ENCODE measurements at places on chromosomes 2 and 18.
A peak's percentile ranks its signal among the peaks of the same experiment; 100 is the strongest.

- DNase-seq = no peak
These were observed 36.0 kb downstream of the BCL11A start for GRCh38 chr2:60517446-60517845.

DNA sequence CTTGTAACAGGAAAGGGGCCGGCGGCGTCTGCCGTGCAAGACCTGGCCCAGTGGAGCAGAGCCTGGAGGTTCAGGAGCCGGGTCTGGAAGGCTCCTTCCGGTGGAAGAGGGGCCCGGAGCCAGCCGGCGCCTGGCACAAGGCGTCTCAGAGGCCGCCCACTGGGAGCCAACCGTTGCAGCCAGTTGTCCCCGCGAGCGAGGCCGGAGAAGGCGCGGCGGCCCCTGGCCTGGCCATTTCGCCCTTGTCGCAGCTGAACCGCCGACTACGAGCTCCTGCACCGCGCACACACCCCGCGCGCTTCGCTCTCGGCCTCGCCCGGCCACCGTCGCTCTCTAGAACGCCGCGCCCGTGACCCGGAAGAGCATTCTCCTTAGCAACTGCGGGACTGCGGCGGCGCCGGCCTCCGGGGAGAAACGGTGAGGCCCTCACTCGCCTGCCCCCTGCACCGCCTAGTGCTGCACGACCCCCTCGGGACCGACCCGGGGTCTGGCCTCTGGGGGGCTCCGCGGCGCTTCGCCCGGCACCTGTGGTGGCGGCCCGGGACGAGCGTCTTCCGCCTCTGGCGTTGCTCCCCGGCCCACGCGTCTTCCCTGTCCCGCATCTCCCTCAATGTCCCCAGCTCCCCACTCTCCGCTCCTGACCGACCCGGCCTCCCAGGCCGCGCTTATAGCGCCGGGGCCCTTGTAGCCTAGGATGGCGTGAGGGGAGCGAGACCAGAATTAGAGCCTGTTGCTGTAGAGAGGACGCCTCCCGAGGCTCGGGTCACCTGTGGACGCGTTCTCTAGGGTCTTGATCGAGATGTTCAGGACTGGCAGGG, at the start of gene DIS3L2:
TSS of gene DIS3L2 (plus strand) at position 365 of the 818 bp plus-strand sequence. CDS start 53,215 bp downstream, outside the sequence.
- no peak for DNase-seq

GRCh38 chr2:236440110-236440881, 129.3 kb upstream of the ACKR3 start:
- no peak for DNase-seq

DNA sequence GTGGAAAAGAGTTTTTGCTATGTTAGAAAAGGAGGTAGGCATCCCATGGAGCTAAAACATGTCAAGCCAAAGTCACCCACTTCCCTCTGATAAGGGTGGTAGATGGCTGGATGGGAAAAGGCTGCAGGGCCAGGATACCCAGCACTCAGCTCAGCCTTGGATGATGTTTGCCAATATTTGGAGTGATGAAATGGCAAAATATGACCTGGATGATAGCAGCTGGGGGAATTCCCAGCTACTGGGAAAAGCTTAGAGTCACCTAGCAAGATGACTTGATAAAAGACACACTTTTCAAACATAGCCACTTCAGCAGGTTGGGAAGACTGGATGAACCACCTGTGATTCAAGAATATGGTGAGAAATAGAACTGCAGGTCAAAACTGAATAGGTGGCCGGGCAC, 10.1 kb downstream of the RFX8 start:
- DNase-seq = no peak

DNA sequence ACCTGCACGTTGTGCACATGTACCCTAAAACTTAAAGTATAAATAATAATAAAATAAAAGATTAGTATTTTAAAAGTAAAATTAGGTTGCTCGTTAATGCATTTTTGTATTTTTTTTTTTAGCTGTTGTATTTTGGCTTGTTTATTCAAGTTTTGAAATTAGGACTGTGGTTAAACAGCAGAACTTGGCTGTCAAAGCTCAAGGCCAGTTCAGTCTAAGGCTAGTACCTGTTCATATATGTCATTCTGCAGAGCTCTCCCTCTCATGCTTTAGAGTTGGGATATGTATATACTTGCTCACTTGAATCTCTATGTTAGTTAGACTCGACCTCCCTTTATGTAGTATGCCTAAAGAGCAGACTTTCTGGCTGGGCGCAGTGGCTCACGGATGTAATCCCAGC, 32.7 kb downstream of the MOB4 start:
- no peak for DNase-seq

DNA sequence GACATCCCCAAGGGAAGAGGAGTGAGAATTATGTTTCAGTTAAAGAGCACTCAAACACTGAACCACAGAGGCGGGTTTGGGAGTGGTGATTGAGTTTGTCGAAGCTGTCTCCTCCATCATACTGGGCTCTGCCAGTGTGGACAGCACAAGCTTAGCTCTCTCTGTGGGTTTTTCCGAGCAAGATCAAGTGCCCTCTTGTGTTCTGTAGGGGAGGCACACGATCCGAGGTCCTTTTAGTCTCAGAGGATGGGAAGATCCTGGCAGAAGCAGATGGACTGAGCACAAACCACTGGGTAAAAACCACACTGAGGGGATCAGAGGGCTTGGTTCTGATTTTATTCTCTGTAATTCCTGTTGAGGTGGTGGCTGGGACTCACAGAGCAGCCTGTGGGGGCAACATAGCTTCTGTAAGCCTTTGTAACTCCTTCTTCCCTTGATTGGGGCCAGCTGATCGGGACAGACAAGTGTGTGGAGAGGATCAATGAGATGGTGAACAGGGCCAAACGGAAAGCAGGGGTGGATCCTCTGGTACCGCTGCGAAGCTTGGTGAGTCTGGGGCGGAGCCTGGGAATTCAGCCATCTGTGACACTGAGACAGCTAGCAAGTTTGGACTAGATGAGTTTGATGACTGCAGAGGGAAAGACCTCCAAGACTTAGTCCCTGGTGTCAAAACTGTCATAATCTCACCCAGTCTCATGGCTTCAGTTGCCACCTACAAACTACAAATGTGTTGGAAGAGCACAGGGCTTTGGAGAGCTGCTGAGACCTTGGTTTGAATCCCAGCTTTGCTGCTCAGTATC, 2.0 kb downstream of the NAGK start:
- no peak for DNase-seq

DNA sequence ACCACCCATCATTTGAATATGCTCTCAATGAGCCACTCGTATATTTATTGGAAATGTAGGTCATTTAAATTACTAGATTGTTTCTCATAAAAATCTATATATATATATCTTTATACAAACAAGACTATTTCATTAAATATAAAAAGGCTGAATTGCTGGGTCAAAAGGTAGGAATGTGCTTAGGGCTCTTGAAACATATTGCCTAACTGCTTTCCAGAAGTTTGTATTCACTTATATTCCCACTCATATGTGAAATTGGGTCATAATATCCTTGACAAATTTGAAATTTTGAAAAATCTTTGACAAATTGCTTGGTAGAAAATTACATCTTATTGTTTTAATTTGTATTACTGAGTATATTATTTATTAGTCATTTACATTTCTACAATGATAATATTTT, 999.8 kb upstream of the CDH2 start:
- DNase-seq = no peak

GRCh38 chr2:19051203-19051831, 307.1 kb downstream of the OSR1 start:
- DNase-seq = no peak

- no peak for DNase-seq
These were observed 840.4 kb downstream of the CPS1 start for GRCh38 chr2:211396815-211397214.

- DNase-seq = no peak
These were observed 94.8 kb downstream of the PPP1R1C start for GRCh38 chr2:182080493-182080892.

DNA sequence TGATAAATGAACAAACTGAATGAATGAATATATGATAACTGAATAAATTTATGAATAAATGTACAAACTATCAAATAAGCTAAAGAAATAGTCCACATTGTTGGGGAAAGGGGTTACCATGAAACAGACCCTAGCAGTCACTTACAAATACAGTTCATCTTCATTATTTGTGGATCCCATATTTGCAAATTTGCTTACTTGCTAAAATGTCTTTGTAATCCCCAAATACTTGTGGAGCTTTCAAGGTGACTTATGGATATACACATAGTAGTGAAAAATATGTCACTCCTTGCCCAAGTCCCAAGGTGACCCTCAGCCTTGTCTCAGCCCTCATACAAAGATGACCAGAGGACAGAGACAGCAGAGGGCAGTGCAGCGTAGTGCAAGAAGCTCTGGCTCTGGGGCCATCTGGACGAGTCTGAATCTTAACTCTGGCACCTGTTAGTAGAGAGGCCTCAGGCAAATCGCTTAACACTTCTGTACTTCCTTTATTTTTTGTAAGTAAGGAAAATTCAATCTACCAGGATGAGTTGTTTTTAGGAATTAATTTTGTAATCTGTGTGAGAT, 3.1 kb downstream of the PAIP2B start:
- DNase-seq = peak; percentile 9

DNA sequence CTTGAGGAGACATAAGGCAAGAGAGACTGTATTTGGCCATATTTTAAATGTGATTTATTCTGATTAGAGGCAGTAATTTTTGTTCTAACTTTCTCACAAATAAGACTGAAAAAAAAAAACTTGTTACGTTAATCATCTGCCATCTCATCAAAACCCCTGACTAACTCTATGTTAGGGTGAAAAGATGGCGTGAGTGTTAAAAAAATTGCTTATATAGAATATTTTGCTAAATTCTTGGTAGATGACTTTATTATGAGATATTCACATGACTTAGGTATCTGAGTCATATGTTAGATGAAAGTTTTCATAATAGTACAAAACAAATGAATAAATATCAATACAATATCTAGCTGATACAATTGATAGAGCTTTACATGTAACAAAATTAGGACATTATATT, 1508.7 kb upstream of the TMEFF2 start:
- no peak for DNase-seq

DNA sequence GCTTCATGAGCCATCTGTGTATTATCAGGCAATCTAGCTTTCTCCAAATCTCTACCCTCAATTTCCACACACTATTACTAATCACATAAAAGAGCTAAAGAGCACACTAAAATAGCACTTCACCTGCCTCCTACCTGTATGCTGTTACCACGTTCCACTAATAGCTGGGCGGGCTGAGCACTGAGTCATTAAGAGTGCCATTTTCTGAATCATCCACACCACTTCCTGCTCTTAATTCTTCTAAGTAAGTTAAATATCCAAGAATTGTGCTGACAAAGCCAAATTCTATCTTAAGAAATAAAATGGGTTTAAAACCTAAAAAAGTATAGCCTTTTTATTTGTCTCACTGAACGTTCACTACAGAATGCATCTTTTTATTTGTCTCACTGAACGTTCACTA, 35.7 kb downstream of the NOL10 start:
- DNase-seq = no peak

- no peak for DNase-seq
These were observed 77.8 kb upstream of the HS6ST1 start for GRCh38 chr2:128396500-128396891.

DNA sequence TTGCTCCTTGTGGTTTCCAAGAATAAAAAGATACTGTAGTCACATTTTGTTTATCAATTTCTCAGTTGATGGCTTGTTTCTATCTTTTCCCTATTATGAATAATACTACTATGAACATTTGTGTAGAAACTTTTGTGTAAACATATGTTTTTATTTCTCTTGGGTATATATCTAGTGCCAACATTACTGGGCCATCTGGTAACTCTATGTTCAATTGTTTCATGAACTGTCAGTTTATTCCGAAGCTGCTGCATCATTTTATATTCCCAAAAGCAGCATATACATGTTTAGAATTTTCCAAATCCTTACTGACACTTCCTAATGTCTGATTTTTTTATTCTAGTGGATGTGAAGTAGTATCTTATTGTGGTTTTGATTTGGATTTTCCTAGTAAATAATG, 737.6 kb upstream of the TMEFF2 start:
- no peak for DNase-seq

DNA sequence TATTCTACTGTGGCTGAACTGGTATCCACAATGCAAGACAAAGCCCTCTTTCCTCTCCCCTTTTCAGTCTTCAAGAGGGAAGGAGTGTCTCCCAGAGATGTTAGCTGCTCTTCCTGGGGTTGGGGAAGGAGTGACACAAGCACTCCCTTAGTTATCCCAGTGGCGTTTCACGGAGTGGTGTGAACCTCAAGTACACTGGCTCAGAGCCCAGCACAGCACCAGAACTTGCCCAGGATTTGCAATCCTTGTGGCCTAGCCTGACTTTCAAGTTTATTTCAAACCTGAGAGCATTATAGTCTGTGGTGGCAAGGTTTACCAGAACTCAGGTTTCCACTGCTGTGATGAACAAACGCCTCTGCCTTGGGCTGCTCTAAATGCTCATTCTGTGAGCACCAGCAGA, 162.5 kb downstream of the CCDC102B start:
- no peak for DNase-seq

GRCh38 chr2:2641541-2642410, 310.7 kb upstream of the MYT1L start:
- no peak for DNase-seq

DNA sequence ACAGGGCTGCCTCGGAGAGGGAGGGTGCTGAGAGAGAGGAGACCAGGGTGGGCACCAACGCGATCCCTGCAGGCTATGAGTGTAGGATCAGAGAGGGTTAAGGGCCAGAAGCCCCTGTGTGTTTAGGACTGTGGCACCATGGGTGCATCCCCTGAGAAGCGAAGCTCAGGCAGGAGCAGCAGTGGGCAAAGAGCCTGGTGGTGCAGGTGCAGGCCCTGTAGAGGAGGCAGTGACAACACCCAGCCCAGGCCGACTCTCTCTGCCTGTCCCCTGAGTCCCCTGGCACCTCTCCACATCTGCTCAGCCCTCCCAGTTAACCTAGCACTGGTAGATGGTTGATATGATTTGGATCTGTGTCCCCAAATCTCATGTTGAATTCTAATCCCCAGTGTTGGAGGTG, 139.8 kb downstream of the RNF152 start:
- DNase-seq = no peak

GRCh38 chr18:48310353-48310752, 98.8 kb downstream of the ZBTB7C start:
- DNase-seq = no peak

DNA sequence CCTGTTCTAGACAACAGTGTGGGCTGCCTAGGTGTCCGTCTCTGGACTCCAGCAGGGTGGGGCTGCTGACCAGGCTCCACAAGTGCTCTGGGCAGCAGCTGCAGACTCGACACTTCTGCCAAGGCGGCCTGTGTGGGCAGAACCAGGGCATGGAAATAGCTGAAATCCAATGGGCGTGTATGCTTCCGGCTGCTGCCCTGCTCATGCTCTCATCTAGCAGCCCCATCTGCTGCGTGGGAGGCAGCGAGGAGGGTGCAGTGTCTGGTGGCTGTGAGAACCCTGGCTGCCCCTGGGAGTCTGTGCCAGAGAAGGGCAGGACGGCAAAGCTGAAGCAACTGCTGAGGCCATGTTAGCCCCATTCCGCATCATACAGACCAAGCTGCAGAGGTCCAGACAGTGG, 174.9 kb downstream of the SOX11 start:
- DNase-seq = no peak

DNA sequence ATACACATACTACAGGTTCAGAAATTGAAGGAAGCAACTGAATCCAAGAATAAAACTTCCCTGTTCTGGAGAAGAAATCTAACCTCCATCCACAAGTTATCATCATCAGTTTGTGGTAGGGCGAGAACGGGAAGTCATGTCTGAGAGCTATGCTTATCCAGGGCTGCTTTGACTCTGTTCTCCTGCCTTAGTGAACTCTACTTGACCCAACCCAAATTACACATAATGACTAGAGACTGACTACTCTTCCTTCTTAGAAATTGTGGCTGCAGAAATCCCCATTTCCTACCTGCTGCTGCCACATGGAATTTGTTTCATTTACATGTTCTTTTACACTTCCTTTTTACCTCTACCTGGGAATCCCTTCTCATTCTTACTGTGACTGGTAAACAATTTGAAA, 1102.6 kb upstream of the PIK3C3 start:
- no peak for DNase-seq

GRCh38 chr2:111659361-111660333, 224.3 kb downstream of the ANAPC1 start:
- DNase-seq = peak; percentile 53
